ENCODE measurements at places on chromosomes 6 and 20. TPM values are rescaled to one million over a fixed set of nuclear protein-coding genes. Genes with fewer than 3 reads are reported as not detected.

BPIFB4 gene
- total RNA-seq, result not detected

GLP1R gene
- not detected for total RNA-seq

EPPIN gene
- total RNA-seq, result not detected

HUS1B gene
- 0.98 TPM for total RNA-seq

LTB gene
- 3.9 TPM for total RNA-seq

FERMT1 gene
- total RNA-seq, result 0.65 TPM

Measured in vein endothelial cell (primary cell).